NCI-H345 (cell line): ENCODE measurements at places on chromosomes 7 and 10.

DNA sequence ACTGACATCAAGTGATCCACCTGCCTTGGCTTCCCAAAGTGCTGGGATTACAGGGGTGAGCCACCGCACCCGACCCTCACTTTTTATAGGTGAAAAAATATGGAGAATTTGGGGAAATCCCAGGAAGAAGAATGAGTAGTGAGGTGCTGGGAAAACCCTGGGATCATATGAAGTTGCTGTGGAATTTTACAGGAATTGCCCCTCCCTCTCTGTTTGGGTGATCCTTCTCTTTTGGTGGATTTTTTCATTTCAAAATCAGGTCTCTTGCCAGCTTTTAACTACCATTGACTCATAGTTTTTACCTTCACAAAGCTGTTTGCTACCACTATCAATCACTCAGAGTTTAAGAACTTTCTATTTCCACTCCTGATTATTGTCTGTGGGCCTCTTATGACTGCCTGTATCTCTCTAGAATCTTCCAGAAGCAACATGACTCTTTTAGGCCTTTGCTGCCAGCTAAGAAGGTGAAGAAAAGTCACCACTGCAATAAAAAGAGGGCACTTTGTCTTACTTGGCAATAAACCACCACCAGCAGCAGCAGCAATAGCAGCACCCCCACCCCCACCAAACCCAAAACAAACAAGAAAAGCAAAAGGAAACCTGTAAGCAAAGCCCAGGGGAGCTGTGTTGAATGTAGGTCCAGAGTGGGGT lies 4.0 kb upstream of the GIMAP8 start:
- peak; percentile 69 for DNase-seq

DNA sequence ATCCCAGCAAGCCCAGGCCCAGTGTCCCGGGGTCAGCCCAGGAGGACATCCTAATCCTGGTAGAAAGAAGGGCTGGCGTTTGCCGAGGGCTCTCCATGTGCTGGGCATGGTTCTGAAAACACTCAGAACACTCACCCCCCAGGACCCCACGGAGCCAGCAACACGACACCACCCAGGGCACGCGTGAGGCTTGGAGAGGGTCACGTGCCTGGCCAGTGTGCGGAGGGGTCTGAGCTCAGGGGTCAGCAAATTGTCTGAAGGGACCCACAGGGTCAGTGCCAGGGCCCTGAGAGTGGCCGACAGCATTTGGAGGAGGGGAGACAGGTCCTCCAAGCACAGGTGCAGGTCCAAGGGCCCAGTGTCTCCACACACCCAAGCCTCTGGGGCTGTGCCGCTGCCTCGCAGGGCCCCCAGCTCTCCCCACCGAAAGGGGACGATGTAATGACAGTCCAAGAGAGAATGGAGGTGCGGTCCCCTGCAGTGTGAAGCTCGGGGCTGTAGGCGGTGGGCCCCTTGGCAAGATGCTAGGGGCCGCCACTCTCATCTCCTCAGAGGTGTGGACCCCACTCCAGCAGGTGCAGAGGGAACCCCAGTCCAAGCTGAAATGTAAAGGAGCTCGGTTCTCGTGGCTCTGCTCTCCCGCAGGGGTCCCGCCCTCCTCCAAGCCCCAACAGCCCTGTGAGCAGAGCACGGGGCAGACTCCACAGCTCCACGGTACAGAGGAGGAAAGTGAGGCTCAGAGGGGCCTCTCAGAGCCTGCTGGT lies 7.8 kb downstream of the FOXL3 start:
- DNase-seq = no peak

DNA sequence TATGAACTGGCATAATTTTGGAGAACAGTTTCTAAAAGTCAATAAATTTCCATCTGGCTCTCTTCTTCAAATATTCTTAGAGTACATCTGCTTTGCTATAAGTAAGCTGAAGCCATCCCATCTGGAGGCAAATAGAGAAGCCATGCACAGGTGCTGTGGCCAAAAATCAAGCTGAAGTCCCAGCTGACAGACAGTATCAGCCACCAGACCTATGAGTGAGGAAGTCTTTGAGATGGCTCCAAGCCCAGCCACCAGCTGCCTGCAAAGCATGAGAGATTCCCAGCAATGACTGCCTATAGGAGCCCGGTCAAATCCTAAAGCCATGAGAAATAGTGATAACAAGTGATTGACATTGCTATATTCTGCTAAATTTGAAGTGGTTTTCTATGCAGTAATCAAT lies 21.7 kb upstream of the PRSS58 start:
- DNase-seq = no peak

- no peak for DNase-seq
Measured at GRCh38 chr7:82305347-82306005, 138.1 kb downstream of the CACNA2D1 start.

DNA sequence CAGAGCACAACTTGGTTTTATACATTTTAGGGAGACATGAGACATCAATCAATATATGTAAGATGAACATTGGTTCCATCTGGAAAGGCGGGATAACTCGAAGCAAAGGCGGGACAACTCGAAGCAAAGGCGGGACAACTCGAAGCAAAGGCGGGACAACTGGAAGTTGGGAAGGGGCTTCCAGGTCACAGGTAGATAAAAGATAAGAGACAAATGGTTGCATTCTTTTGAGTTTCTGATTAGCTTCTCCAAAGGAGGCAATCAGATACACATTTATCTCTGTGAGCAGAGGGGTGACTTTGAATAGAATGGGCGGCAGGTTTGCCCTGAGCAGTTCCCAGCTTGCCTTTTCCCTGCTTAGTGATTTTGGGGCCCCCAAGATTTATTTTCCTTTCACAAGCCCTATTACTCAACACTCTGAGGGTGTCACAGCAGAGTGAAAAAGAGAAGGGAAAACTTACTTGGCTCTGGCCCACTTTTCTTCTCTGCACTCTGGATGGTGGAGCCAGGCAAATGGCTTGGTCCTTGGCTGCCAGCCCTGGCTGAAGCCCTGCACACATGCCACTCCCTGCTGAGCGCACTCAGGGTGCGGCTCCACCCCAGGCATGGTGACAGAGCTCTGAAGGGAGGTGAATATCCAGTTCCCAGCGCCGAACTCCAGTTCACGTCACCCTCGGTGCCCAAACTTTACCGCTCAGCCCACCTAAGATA lies 46.7 kb downstream of the PARD3 start:
- peak; percentile 69 for DNase-seq

GRCh38 chr7:158802535-158803366 lies 26.6 kb downstream of the ESYT2 start:
- DNase-seq = no peak
